ENCODE measurements at places on chromosomes 16 and 17.

DNA sequence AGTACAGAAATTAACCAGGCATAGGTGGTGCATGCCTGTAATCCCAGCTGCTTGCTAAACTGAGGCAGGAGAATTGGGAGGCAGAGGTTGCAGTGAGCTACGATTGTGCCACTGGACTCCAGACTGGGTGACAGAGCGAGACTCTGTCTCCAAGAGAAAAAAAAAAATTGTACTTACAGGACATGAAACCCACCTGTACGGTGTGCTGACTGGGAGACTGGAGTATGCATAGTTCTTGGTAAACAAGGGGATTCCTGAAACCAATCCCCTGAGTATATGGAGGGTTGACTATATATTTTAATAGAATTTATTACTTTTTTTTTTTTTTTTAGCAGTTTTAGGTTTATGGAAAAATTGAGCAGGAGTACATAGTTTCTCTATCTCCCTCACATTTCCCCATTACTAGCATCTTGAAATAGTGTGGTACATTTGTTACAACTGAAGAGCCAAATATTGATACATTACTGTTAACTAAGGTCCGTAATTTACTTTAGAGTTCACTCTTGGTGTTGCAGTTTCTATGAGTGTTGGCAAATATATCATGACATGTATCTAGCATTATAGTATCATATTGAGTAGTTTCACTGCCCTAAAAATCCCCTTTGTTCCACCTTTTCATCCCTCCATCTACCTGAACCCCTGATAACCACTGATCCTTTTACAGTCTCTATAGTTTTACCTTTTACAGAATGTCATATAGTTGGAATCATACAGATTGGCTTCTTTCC, 19.3 kb downstream of the TENT4B start:
- no peak for DNase-seq
- peaks cover 11% of the 10 kb centered on the region for H3K36me3 ChIP-seq
- no peaks in the 10 kb centered on the region for H3K27me3 ChIP-seq
- H3K4me3 ChIP-seq, result no peak overlapping the region
- H3K27ac ChIP-seq, result no peak overlapping the region
- H3K4me1 ChIP-seq, result no peaks in the 10 kb centered on the region

DNA sequence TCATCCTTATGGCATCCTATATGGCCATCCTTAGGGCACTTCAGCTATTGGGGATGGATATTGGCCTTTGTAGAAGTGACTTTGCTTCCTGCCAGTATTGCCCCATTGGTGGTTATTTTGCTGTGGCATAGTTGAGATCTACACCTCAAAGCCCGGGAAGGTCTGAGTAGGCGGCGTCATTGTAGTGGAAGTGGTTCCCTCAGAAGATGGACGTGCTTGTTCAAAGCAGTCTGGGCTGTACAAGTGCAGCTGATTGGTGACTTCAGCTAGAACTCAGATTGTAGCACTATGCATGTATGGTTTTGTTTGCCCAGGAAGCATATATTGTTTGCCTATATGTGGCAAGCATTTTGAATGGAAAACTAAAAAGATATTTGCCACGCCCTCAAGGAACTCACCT, 83.2 kb downstream of the TMC6 start:
- no peaks in the 10 kb centered on the region for H3K27me3 ChIP-seq
- H3K4me1 ChIP-seq, result peaks cover under 1% of the 10 kb centered on the region
- H3K4me3 ChIP-seq, result no peak overlapping the region

- H3K27ac ChIP-seq, result no peak overlapping the region
- H3K4me1 ChIP-seq, result peaks cover 7% of the 10 kb centered on the region
- no peaks in the 10 kb centered on the region for H3K36me3 ChIP-seq
- H3K4me3 ChIP-seq, result no peak overlapping the region
Observed at GRCh38 chr16:49542391-49542891, 168.8 kb downstream of the C16orf78 start.

GRCh38 chr16:73066927-73067670, 19.2 kb upstream of the ZFHX3 start:
- H3K4me1 ChIP-seq, result peaks cover 92% of the 10 kb centered on the region
- peak overlapping the region; percentile 46 for H3K4me3 ChIP-seq
- DNase-seq, result no peak
- H3K36me3 ChIP-seq, result no peaks in the 10 kb centered on the region
- no peak overlapping the region for H3K27ac ChIP-seq
- H3K27me3 ChIP-seq, result no peaks in the 10 kb centered on the region

DNA sequence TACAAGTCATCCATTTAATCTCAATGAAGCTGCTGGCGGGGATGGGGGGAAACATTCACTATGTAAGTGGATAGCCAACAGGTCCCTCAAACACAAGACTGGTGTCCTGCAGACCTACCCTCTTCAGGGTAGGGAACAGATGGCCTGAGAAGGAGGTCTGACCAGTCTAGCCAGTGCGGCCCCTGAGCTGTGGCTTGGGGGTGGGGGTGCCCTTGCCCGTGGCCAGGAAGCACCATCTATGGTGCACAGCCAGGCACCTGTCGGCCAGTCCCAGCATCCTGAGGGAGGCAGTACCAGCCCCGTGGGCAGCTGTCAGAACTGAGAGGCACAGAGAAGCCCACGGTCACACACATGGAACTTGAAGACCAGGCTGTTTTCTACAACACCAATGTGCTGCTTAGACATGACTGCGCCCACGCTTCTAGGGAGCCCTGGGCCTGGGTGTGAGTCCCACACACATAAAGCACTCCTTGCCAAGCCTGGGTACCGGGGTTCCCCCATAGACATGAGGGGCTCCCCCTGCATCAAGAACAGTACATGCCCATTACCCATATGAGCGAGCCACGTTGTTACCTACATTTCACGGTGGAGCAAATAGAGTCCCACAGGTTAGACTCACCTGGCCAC, 40.9 kb downstream of the RMI2 start:
- no peak overlapping the region for H3K4me3 ChIP-seq
- H3K36me3 ChIP-seq, result no peaks in the 10 kb centered on the region
- no peaks in the 10 kb centered on the region for H3K27me3 ChIP-seq
- DNase-seq, result no peak

DNA sequence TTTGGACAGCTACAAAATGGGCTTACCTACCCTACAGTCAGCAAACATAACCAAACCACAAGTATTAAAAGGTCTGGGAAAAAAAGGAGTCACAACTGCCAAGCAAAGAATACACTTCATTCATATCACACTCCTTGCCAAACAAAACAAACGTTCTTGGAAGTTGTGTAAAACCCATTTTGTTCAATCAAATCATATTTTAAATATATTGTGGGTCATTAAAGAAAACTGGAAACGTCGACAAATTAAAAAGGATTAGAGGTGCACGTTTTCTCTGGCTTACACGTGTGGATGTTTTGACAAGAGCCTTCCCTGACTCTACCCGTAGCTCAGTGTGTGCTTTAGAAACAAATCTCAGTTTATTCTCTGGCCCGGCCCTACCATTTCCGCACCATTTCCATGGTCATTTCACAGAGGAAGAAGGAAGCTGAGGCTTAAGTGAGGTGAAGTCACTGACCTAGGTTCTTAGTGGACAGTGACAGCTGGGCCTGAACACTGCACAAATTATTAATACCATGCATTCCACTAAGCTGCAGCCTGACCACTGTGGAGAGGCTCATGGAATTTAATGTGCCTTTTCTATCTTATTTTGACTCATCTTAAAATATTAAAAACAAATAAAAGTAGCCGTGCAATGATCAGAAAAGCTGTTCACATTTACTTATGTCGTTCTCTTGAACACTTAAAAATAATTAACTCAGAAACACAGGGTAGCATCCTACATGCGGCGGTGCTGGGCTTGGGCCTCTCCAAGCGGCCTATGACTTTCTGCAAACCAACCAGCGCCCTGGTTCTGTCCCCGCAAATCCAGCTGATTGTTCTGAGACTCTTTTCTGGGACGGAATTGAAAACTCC, 968 bp downstream of the CEP112 start:
- peak overlapping the region; percentile 69 for H3K4me3 ChIP-seq
- H3K36me3 ChIP-seq, result no peaks in the 10 kb centered on the region
- H3K27ac ChIP-seq, result peak overlapping the region; percentile 87
- no peaks in the 10 kb centered on the region for H3K27me3 ChIP-seq

DNA sequence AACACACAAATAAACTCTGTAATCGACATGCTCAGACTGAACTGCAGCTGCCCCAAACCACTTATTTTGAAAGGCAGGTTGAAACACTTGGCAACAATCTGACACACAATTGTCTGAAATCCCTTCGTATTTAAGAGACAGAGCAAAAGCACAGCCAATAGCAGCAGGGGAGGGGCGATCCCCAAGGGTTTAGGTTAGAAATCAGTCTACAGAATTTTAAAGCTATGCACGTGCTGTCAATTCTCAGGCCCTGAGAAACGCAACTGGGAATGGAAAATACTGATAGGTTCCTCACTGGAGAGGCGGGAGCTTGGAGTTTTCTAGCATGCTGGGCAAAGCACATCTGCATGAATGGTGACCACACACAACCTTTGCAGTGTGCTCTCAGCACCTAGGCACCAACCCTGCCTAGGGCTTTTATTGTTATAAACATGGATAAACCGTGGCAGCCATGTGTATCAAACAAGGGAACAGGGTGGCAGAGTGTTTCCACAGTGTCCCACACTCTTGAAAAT, 168.0 kb downstream of the AATF start:
- H3K4me1 ChIP-seq, result no peaks in the 10 kb centered on the region
- H3K27ac ChIP-seq, result no peak overlapping the region
- H3K27me3 ChIP-seq, result no peaks in the 10 kb centered on the region
- H3K36me3 ChIP-seq, result no peaks in the 10 kb centered on the region
- no peak for DNase-seq

DNA sequence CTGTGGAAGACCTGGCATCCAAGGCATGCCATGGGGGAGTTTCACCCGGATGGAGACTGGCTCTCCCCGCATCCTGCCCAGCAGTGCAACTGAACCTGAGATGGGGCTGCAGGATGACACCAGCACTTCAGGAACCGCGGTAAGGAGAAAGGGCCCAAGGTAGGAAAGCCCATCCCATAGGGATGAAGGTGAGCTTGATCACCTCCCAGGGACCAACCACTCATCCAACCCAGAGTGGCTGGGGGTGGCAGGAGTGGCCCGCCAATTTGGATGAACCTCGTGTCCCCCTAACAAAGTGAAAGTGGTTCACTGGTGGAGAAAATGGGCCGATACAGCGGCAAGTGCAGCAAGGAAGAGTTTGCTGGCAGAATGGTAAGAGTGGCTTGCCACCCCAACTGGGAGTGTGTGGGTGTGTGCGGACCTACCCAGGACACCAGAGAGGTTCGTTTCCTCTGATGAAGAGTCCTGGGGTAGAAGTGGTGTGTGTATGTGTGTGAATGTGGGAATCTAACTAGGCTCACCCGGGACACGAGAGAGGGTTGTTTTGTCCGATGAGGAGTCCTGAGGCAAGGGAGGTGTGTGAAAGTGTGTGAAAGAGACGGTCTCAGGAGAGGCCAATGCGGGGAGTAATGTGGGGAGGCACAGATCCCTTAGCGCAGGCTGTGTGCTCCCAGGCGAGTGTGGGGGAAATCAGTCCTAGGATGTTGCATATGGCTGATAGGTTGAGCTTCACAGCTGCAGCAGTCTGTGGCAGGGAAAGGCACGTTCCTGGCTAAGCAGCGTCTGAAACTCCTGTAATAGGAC, 22.6 kb downstream of the ACSM1 start:
- H3K27me3 ChIP-seq, result no peaks in the 10 kb centered on the region
- H3K4me3 ChIP-seq, result peak overlapping the region; percentile 28
- H3K4me1 ChIP-seq, result peaks cover 15% of the 10 kb centered on the region
- no peaks in the 10 kb centered on the region for H3K36me3 ChIP-seq
- no peak for DNase-seq
- no peak overlapping the region for H3K27ac ChIP-seq

GRCh38 chr17:70702683-70703255, 533.4 kb downstream of the KCNJ2 start:
- H3K36me3 ChIP-seq, result no peaks in the 10 kb centered on the region
- H3K27ac ChIP-seq, result no peak overlapping the region
- no peaks in the 10 kb centered on the region for H3K4me1 ChIP-seq
- H3K27me3 ChIP-seq, result no peaks in the 10 kb centered on the region

DNA sequence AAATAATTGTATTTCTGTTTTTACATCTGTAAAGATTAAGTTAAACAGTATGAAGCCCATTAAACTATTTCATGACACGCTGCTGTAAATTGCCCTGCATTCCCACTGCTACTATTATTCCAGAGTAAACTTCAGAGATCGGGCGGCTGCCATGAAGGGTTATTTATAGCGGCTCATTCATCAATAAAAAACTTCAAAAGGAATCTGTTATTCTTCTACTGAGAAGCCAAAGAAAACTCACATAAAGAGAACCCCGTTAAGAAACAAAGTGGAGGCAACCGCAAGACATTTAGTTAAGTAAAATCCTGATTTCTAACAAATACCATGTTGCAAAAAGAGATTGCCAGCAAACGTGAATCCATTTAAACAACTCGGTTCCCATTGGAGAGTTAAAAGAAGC, 16.4 kb downstream of the FOXL1 start:
- DNase-seq, result no peak
- no peaks in the 10 kb centered on the region for H3K36me3 ChIP-seq
- H3K4me1 ChIP-seq, result no peaks in the 10 kb centered on the region
- peaks cover 51% of the 10 kb centered on the region for H3K27me3 ChIP-seq

DNA sequence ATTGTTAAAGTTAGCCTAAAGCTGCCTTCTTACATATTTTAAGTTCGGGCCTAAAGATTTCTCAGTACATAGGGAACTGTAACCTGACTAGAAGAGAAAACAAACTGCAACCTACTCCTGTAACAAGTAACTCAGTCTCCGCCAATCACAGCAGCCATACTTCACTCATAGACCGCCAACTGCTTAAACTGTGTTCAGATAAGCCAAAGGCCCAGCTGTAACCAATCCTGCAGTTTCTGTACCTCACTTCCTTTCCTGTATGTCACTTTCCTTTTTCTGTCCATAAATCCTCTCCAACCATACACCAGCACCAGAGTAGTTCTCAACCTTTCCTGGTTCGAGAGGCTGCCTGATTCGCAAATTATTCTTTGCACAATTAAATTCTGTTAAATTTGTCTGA, 41.5 kb downstream of the GLG1 start:
- H3K27me3 ChIP-seq, result no peaks in the 10 kb centered on the region
- DNase-seq, result no peak
- no peaks in the 10 kb centered on the region for H3K36me3 ChIP-seq
- no peak overlapping the region for H3K4me3 ChIP-seq
- H3K27ac ChIP-seq, result no peak overlapping the region

DNA sequence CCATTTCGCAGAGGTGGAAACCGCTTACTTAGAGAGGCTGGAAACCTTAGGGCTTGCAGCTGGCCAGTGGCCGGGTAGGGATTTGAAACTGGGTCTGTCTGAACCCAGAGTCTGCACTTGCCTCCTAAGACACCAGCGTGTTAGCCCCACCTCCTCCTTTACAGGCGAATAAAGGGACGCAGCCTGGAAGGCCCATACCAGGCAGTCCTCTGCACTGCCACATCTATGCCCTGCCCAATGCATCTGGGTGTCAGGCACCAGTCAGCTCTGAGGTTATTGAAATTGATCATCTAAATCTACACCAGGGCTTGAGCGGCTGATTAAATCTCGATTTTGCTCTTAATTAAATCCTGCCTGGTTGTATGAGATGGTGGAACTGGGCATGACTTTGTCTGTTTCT, 19.9 kb upstream of the NAGS start:
- H3K36me3 ChIP-seq, result no peaks in the 10 kb centered on the region
- no peak overlapping the region for H3K27ac ChIP-seq
- H3K4me1 ChIP-seq, result peaks cover 6% of the 10 kb centered on the region
- H3K27me3 ChIP-seq, result no peaks in the 10 kb centered on the region

Measured in tibial nerve (tissue), 4 donors.